ENCODE measurements at places on chromosomes 11 and 22.

DNA sequence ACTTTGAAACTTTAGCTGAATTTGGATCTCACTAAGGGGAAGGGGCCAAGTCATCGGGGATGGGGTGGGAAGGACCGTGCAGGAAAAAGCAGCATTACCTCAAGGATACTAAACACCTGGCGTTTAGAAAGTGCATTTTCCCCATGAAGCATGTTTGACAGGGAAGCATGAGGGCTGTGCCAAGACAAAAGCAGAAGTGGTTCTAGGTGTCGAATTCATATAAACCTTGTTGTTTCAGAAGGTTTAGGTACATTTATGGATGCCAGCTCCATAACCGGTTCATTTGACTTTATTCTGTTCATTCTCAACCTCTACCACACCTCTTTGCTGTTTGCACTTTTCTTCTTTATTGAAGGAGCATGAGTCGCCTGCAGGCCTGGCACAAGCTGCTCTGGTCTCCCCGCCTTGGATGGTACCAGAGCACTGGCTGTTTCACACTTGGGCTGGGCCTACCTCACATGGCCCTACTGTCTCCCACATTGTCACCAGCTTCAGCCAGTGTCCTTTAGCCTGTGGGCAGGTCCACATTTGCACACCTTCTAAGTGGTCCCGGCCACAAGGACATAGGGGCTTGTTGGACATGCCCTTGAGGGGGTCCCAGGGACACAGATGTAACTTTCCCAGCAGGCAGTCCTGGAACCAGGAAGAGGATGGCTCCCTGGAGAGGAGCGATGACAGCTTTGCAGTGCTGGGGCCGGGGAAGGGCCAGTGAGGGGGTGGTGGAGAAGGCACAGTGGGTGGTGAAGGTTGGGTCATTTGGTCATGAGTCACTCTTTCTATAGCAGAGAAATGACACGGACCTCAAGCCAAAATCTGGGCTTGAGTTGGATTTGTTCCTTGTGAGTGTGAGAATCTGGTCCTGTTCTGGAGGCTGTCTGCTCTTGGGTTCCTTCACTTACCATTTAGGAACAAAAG lies 3.2 kb upstream of the ST14 start:
- DNase-seq: no peak

DNA sequence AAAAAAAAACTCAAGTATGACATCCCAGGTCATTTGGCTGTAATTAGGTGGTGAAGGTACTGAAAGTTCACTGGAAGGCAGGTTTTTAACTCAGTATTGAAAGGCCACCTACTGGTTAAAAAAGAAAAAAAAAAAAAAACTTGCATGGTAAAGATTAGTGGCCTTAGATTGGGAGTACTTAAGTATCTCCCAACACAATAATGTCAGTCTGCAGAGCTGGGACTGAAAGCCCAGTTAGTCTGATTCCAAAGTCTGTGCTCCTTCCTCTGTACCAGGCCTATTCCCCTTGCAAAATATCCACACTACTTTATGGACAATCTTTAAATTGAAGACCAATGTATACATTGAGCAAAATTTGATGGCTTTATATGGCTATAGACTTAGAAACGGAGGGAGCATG lies 85.5 kb downstream of the NOX4 start:
- DNase-seq: no peak

GRCh38 chr11:64090806-64091516 lies 55.2 kb downstream of the FLRT1 start:
- no peak for DNase-seq

DNA sequence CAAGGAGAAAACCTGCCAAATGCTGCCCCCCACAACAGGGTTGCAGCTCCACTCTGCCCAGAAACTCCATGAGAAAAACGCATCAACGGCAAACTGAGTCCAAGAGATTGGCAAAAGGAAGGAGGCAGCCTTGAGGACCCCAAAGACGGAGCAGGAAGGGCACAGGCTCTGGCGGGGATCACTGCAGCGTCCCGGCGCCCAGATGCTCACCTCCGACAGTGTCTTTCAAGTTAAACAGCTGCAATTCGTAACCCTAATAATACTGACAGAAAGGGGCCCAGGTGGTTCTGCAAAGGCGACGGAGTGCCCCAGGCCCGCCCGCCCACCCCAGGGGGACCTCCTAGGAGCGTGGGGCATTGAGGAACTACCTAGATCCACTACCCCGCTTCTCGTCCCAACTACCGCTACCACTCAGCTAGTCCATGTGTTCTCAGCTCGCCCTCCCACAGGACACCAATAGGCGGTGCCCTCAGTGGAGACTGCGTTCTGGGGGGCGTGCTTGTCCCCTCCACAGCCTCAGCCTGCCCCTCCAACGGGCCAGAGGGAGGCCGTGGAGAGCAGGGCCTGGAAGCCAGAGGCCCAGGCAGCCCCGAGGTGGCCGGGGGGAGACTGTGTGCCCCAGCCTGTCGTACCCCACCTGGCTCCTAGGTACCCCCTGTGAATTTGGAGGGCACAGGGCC lies 127.4 kb downstream of the PHF21B start:
- DNase-seq: no peak

- no peak for DNase-seq
Observed at GRCh38 chr11:12292766-12293165, 84.6 kb upstream of the PARVA start.

- DNase-seq: no peak
Observed at GRCh38 chr22:28920757-28921584, 37.6 kb downstream of the ZNRF3 start.

DNA sequence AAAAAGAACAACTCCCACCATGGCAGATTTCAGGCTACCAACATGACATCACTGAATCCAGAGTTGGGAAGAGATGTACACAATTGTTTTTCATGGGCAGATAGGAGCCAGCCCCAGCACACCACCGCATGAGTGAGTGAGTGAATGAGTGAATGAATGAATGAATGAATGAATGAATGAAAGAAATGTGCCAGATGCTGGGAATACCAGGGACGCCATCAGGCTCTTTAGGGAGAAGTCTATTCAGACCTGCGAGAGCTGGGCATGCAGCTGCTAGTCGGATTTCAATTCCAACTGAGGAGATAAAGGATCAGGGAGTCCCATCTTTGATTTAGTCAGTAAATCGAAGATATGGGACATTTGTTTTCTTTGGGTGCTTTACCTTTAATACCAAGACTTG lies 15.3 kb upstream of the FAM83F start:
- DNase-seq: no peak

- DNase-seq: no peak
Observed at GRCh38 chr11:35588627-35589026, 29.6 kb upstream of the FJX1 start.

DNA sequence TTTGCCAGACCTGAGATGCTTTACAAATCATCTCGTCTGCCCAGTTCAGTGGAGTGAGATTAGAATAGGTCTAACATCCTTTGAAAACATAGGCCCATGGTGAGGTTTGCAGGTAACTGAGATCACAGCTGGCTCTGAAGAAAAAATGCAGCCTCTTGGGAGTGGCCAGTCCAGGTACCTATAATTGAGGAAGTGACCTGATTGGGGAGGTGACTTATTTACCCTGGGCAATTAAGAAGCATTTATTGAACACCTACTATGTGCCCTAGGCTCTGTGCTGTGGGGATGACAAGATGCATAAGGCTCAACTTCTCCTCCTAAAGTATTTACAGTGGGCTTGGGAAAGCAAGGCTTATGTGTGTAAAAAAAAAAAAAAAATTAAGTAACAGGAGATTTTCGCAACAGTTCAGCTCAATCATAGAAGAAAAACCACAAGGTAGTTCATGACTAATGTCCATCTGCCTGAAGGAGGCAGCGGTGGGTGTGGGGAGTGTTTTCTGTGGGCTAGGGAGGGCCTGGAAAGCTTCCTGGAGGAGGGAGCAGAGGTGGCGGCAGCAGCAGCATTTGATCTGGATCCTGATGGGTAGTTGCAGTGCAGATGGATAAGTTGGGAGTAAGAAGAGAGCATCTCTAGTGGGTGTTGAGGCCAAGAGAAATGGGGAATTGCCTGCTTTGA lies 16.1 kb downstream of the MICAL2 start:
- no peak for DNase-seq

GRCh38 chr11:14904745-14905103 lies 12.7 kb upstream of the CYP2R1 start:
- DNase-seq: peak; percentile 75

DNA sequence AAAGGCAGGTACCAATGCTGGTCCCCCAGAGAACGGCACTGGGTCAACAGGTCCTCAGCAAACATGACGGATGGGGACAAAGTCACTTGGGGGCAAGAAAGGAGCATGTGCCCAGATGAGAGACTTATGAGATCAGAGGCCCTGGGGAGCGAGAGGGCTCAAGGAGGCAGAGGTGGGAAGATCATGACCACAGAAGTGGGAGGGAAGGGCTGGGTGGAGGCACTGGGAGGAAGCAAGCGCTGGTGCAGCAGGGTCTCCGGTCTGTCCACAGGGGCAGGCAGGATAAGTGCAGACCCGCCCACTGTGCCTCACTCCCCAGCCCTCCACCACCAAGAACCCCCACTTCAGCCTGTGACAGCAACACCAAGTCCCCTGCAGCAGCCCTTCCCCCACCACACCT lies 10.9 kb downstream of the ELFN2 start:
- no peak for DNase-seq

GRCh38 chr11:132876239-132876638 lies 656.1 kb downstream of the OPCML start:
- no peak for DNase-seq

GRCh38 chr11:2129308-2129698 lies 9.9 kb downstream of the IGF2 start:
- DNase-seq: no peak

DNA sequence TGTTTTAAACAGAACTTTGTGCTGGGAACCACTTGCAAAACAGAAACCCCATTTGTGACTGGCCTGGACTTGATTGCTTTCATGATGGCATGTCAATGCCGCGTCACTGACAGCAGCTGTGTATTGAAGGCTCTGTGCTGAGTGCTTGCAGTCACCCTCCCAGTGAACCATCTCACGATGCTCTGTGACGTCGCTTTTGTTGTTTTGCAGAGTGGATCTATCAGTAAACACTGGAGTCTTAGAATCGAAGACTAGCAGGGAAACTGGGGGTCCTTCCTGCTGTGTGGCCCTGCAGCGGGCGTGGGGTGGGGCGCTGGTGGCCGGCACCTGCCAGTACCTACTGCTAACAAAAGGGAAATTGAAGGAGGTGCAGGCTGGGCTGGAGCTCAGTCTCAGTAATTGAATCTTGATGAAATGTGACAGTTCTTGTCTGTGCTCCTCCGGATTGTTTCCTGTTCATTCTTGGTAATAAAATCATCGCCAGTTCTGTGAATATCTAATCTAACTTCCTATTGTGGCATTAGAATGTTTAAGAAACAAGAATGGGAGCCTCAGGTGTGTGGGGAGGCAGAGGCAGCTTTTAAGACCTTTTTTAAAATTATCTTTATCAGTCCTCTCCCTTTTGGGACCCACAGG lies 50.5 kb upstream of the PARVG start:
- no peak for DNase-seq

GRCh38 chr11:130261571-130261970 lies 53.1 kb downstream of the ZBTB44 start:
- DNase-seq: no peak

DNA sequence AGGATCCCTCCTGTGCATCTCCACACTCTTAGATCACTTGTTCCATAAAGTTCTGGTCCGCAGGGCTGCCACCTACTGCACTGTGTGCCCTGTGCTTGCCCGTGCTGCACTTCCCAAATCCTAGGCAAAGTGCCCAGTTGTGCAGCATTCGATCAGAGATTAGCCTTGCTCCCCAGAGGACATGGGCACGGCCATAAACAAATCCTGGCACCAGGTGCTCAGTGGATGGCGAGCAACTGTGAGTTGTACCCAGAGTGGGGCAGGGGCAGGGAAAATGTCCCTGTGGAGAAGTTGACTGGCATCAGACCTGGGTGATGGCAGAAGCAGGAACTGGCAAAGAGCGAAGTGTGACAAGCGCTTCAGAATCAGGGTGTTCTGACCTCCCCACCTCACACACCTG lies 4.7 kb downstream of the FADS2 start:
- no peak for DNase-seq

DNA sequence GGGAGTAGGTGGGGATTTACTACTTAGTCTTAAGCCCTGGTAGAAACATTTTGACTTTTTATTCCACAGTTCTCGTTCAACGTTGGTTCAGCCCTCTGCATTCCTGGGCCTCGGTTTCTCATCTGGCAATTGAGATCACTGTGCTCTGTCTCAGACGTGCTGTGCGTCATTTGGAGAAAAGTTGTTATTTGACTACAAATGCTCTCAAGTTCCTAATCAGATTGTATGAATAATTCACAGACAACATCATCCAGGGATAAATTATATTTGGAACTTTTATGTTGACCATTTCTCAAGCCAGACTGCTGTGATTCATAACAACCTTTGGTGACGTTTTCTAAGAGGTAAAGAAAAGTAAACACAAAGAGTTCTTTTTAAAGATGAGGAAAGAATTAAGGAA lies 69.2 kb downstream of the BLID start:
- DNase-seq: no peak

- no peak for DNase-seq
Observed at GRCh38 chr11:19723572-19724342, 11.1 kb downstream of the NAV2 start.

DNA sequence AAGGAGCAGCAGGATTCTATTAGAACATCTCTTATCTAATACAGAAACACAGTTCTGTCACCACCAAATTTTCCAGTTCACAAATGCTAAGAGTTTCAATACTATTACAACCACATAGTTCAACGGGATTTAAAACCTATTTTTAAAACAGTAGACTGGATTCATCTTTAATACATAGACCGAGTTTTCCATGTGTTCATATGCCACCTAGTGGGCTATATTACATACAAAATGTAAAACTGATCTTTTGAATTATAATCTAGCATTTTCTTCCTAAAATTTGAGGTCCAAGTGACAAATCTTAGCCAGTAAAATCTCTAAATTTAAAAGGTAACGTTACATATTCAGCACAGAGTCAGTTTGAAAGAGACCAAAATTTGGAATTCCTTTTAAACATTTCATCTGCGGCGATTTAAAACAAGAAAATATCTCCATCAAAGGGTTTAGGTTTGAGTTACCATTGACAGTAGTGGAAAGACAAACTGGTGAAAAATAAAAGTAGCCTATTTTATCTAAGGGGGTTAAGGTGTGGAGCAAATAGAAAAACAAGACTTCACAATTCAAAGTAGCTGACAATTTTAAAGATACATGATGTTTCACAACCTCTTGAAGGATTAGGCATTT lies 269.3 kb upstream of the MPPED2 start:
- no peak for DNase-seq

DNA sequence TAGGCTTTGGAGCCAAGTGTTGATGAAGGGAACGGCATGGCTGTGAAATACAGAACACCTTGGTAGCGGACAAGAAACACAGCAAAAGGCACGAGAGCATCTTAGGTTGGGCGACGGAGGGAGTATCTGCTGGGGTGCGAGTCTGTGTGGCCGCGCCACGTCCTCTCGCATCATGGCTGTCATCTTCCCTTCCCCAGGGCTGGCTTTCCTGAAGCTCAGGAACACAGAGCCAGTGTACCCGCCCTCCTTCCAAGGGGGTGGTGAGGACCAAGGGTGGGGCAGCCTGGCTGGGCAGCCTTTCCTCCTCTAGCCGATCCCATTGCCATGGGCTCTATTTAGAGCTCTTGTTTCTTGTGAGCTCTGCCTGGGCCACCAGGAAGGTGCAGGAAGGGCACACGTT lies 154.4 kb downstream of the FEZ1 start:
- no peak for DNase-seq

All from thyroid gland (tissue), 4 donors.